Foreskin keratinocyte (primary cell): ENCODE measurements at places on chromosomes 13 and 19. TPM values are rescaled to one million over a fixed set of nuclear protein-coding genes. Genes with fewer than 3 reads are reported as not detected.

DNA sequence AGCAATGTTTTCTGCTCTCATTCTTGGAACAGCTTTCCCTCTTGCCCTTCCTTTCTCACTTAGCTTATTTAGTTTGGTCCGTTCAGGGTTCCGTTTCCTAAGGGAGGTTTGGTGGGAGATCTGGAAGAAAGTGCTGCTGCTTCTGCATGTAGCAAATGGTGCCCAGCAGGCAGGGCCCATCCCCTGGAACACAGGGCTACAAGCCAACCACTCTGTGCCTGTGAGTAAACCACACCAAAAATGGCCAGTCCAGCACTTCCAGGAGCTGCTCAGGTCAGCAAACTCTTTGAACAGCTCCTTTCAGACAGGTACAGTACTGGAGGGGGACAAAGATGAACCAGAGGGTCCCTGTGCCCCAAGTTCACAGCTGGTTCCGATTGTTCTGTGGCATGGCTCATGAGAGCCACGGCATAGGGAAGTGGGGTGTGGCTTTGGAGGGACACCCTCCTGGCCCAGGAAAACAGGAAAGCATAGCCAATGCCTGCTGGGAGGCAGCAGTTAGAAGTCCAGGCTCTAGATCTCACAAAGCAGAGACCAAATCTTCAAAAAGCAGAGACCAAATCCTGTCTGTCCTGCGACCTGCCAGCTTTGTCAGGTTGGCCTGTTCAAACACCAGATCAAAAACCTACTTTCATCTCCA lies 39.5 kb downstream of the FAM124A start:
- DNase-seq = no peak

DNA sequence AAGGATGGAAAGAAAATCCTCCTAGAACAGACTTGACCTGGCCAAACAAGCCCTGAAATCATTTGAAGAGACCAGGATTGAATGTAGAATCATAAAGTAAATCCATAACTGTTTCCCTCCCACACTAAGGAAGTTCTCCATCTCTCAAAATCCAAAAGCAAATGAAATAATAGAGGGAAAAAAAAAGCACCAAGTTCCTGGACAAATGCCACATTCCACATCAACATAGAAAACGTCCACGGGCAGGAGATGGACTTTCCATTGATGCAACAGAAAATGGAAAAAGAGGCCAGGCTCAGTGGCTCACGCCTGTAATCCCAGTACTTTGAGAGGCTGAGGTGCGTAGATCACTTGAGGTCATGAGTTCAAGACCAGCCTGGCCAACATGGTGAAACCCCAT lies 56.2 kb downstream of the INSR start:
- no peak for DNase-seq

- DNase-seq = no peak
Measured at GRCh38 chr19:48000846-48001245, 6.4 kb downstream of the ELSPBP1 start.

- DNase-seq = no peak
Measured at GRCh38 chr13:43835701-43836100, 43.8 kb downstream of the CCDC122 start.

DNA sequence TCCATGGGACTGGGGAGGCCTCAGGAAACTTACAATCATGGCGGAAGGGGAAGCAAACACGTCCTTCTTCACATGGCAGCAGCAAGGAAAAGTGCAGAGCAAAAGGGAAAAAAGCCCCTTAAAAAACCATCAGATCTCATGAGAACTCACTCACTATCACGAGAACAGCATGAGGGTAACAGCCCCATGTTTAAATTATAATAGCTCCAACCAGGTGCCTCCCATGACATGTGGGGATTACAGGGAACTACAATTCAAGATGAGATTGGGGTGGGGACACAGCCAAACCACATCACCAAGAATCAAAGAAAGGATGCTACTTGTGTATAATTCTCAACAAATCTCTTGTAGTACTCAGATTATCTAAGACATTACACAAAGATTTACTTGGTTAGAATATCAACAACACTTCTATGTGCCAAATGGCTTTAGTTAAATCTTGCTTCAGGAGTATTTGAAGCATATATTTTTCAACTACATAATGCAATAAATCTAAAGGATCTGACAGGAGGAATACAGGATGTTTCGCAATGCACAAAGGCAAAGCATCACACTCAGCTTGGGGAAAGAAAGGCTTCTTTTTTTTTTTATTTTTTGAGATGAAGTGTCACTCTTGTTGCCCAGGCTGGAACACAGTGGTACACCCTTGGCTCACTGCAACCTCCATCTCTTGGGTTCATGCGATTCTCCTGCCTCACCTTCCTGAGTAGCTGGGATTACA lies 180.0 kb downstream of the LHFPL6 start:
- DNase-seq = peak; percentile 12

GRCh38 chr19:51137792-51138425 lies 4.2 kb upstream of the SIGLEC7 start:
- no peak for DNase-seq

DNA sequence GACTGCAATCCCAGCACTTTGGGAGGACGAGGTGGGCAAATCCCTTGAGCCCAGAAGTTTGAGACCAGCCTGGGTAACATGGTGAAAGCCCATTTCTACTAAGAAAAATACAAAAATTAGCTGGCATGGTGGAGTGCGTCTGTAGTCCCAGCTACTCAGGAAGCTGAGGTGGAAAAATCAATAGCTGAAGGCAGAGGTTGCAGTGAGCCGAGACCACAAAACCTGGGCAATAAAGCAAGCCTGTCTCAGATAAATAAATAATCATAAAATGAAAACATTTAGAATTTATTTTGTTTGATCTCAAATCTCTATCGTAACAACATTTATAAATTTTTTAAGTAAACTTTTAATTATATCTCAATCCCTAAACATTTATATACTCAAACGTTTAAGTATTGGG lies 36.6 kb downstream of the USP12 start:
- no peak for DNase-seq

GRCh38 chr19:38142176-38143035 lies 81.6 kb downstream of the DPF1 start:
- DNase-seq = no peak

DNA sequence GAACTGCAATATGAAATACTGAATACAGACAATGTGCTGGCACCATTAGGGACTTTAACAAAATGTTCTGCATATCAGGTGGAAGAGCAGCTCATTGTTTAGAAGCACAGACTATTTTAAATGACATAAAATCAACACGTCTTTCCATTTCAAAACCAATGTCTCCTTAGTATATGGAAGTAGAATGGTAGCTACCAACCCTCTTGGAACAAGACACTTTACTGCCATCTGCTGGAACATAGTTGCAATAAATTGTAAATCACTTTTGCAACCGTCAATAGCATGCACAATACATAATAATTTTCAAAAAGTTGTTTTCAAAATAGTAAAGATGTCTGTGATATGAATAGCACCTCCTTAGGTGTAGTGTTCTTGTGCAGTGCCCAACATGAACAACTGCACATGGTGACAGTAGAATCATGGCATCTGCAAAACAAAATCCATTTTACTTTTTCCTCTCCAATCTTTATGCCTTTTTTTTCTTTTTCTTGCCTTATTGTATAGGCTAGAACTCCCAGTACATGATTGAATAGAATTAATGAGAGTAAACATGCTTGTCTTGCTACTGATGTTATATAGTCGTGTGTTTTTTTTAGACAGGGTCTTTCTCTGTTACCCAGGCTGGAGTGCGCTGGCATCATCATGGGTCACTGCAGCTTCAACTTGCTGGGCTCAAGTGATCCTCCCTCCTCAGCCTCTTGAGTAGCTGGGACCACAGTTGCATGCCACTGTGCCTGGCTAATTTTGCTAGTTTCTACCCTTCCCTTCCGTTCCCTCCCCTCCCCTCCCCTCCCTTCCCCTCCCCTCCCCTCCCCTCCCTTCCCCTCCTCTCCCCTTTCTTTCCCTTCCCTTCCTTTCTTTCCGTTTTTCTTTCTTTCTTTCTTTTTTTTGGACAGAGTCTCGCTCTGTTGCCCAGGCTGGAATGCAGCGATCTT lies 7.8 kb upstream of the LYPD5 start:
- peak; percentile 51 for DNase-seq

- no peak for DNase-seq
Measured at GRCh38 chr19:49973987-49974386, 13.0 kb upstream of the SIGLEC11 start.

DNA sequence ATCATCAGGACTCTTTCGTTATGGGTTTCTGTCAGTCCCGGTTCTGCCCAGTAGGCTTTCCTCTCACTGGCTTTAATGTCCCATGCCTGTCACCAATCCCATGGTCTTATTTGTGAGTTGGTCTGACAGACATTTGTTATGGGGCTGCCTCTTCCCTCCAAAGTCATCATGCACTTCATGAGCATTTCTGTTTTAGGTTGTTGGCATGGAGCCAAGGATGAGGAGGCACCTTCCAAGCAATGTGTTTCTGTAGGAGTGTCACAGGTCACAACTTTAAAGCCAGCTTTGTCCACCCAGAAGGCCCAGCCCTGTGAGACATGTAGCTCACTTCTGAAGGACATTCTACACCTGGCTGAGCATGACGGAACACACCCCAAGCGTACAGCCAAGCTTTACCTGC lies 8.5 kb downstream of the ZNF17 start:
- no peak for DNase-seq

- no peak for DNase-seq
Measured at GRCh38 chr13:108917581-108917980, 288.2 kb downstream of the MYO16 start.

DNA sequence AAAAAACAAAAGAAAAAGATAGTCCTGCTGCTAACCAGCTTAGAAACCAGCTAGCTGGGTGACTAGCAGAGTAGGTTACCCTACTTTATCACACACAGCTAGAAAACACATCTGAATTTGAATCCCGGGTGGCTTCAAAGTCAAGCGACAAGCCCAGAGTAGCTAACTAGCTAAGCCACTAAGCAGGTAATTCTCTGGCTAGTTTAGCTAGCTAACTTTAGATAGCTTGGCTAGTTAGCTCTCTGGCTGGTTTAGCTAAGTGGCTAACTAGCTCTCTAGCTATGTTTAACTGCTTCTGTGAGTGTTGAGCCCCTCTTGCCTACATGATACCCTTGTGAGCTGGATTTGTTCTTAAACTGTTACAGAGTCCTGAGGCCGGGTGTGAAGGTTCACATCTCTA lies 12.4 kb downstream of the MYH14 start:
- no peak for DNase-seq

DNA sequence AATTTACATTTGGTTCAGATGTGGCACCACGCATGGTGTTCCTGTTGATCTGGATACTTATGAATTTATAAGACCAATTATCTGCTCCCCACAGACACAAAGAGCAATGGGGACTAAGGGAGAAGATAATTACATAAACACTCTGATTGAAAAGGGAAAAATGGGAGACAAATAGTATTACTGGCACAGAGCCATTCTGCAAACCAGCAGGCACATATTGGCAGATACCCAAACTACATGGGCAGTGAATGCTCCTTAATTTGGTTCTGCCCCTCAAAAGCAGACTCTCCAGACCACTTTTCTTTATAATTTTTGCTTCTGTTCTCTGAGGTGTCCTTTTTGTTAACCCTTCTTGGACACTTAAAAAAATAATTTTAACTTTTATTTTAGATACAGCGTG lies 1674.2 kb downstream of the PCDH9 start:
- DNase-seq = no peak

- no peak for DNase-seq
Measured at GRCh38 chr13:33479105-33479504, 193.6 kb upstream of the STARD13 start.

DNA sequence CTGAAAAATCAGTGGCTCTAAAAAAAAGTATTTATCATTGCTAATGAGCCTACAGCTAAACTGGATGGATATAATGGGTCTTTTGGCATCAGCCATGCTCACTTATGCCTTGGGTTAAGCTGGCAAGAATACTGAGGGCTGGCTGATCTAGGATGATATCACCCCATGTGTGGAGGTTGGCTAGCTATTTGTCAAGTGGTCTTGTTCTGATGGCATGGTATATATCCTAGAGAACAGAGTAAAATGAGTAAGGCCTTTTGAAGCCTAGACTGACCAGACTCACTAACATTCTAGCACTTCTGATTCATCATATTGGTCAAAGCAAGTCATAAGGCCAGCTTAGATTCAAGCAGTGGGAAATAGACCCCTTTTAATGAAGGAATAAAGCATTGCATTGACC lies 383.0 kb downstream of the SLITRK1 start:
- DNase-seq = no peak

DNA sequence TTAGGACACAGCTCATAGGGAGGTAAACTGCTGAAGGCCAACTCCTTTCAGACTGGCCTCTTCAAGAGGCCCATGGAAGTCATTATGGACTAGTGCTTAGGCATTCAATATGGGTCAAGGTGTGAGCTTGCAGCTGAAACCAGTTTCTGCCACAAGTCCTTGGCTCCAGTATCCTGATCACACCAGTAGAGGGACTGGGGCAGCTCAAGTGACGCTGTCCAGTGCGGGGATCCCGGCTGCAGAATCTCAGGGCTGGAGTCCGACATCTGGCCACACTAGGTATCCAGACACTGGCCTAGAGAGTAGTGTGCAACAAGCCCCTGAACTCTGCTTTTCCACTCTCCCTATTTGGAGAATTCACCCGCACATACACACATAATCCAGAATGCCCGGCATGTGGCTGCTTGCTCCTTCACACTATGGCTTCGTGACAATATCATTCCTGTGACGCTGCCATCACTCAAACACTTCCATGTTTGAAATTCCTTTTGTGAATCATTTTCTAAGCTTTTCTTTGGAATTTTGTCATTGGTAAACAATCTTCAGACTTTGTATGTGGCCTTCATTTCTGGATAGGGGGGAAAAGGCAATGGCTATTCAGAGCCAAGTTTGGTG lies 425.1 kb downstream of the EFNB2 start:
- no peak for DNase-seq

DNA sequence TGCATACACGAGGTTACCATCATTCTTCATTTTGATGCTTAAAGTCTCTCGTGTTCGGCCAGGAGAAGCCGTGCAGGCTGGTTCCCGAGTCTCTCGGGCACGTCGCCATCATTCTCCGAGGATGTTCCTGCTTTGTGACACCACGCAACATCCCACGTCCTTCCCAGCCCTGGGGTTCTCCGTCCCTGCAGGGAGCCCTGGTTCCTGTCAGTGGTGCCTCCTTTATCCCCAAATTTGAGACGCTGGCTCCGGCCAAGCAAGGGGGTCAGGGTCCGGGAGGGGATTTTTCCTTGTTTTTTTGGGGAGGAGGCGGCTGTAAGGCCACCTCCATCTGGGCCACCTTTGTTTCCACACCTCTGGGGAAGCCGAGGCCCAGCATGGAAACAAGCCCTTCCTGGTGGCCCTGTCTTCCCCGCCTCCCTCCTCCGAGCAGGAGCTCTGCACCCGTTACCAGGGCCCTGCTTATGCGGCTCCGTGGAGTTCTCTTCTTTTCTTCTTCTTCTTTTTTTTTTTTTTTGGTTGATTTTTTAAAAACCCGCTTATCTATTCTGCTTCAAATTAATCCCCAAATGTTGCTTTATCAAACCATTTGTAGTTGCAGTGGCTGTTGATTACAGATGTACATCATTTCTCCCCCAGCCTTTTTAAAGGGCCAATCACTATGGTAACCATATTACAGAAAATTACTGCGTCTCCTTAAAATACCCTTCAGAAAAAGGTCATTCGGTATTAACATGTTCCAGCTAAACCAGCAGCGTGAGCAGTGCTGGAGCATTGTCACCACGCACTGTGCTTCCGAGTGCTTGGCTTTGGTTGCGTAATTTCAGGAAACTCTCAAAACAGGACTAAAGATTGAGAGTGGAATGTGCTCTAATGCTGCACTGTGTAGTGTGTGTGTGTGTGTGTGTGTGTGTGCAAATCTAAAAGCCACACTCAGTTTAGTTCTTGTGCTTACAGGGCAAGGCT lies 50.4 kb downstream of the TEX29 start:
- no peak for DNase-seq

Gene SYT5
- 0.32 and 0.34 TPM in 2 replicates for total RNA-seq

Gene JAK3
- total RNA-seq = 0.53 and 0.68 TPM in 2 replicates

Gene FFAR3
- not detected in 2 replicates for total RNA-seq

Gene GRK1
- not detected in 2 replicates for total RNA-seq

Gene C5AR1
- total RNA-seq = 0.04 TPM in 1 of 2 replicates, not detected in the other

Gene HCN2
- 0.20 and 0.21 TPM in 2 replicates for total RNA-seq

Gene ZNF616
- 7.0 and 7.8 TPM in 2 replicates for total RNA-seq
